ENCODE measurements at places on chromosomes 6 and 20.

- peak; percentile 99 for DNase-seq
These were observed at the start of gene SF3B5 for GRCh38 chr6:144095134-144096002. Gene SF3B5, minus strand, starts transcription at chr6:144095573. Its CDS starts 76 bp downstream, at chr6:144095497.

DNA sequence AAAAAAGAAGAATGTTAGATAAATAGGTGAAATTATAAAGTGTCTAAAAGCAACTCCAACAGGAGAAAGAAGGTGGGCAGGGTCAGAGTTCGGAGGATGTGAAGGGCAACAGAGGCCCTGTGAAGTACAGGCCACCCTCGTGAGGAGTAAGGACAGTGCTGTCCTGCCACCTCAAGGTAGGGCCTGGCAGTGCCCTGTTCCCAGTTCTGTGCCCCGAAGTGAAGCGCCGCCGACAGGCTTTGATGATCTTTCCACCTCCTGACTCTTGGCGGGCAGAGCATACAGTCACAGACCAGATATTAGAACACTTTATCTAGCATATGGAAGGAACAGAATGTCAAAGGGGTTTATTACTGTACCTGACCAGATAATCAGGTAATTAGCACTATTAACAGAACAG is 75.8 kb downstream of the GJA10 start:
- no peak for DNase-seq

DNA sequence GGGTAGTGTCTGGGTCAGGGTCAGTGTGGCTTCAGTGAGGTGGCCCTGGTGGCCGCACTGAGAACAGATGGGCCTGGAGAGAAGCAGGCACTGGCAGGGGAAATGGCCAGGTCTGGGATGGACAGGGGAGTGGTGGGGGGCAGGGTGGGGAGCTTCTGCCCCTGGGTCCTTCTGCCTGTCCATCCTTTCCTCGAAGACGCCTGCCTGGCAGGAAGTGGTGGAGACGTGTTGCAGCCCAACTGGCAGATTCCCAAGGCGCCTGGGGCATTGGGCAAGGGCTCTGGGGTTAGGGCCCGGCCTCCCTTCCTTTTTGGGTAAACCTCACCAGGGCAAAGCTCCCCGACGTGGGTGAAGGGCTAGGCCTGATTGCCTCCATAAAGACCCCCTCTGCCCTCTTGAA is 10.4 kb downstream of the SRC start:
- DNase-seq = no peak

- DNase-seq = no peak
These were observed 92.2 kb downstream of the CEP162 start for GRCh38 chr6:84135291-84135690.

- DNase-seq = peak; percentile 66
These were observed 117.0 kb downstream of the RTN4IP1 start for GRCh38 chr6:106512048-106512967.

DNA sequence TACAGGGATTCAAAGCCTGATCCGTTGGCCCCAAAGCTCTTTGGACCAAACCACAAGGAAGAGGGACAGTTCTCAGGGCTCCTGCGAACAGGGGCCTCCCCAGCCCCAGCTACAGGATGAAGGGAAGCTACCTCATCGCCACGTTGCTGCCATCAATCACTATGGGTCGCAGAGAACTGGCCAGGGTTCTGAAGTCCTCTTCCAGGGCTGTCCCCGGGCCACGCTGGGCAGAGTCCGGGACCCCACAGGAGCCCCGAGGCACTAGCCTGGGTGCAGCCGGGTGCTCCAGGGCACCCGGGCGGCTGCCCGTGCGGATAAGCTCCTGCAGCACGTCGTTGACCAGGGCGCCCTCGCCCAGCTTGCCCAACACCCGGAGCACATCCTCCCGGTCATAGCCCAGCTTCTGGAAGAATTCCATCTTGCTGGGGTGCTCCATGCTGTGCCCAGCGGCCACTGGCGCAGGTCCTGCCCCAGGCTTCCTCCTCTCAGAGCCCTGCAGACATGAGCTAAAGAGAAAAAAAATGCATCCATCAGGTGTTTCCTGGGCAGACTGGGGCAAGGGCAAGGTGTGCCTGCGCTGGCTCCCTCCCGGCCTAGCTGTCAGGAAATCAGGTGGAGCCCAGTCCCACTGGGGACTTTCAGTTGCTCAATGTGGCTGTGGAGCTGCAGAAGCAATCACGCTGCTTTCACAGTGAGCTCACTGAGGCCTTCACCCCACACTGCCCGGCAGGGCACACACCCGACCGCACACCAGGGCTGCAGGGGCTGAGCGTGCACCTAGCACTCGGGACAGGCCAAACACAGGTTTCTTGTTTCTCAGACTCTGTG is 10.5 kb downstream of the ZC3H12D start:
- DNase-seq = peak; percentile 36

GRCh38 chr20:22819784-22820183 is 215.3 kb upstream of the SSTR4 start:
- no peak for DNase-seq

DNA sequence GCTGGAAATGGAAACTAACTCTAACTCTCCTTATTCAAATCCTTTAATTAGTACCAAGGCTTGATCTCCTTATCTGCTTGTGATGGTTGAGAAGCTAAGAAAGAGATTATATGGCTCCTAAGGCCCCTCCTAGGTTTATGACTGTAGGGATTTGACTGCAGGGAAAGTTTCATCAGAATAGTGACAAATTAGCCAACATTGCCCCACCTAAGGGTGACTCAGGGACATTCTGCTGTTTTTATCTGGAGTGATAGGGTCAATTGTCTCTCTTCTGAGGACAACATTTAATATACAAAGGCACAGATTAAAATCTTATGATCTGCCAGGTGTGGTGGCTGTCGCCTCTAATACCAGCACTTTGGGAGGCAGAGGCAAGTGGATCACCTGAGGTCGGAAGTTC is 138.1 kb upstream of the MARCKS start:
- peak; percentile 30 for DNase-seq

DNA sequence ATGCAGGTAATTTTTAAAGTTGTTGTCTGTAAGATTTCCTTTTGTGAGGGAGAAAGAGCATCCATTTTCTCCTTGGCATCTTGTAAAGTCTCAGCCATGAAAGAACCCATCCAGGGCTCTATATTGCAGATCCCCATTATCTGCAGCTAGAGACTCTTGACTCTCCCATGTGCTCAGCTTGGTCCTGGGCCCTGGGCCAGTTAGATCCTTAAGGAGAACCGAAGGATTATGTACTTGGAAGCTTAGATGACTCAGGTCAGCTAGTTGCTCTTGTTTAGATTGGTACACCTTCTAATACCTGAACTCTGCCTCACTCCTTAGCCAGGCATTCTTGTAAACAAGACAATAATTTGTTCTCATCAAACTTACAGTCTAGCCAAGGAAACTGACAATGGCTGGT is 1617.6 kb downstream of the KHDRBS2 start:
- no peak for DNase-seq

DNA sequence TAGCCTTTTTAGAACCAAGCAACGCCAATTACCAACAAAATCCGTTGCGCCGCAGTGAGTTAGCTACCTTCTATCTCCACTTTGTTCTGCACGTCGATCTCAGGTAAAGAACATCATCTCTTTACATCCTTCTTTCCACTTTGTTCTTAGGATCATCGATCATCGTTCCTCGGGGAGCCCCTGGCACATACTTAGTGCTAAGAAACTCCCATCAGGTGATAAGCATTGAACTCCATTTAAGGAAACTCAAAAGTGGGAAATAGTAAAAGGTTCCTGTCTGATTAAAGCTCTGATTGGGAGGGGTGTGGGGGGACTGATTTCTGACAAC is 227.0 kb upstream of the PRSS16 start:
- DNase-seq = no peak

- no peak for DNase-seq
These were observed 519.4 kb downstream of the HDGFL1 start for GRCh38 chr6:23088761-23089160.

DNA sequence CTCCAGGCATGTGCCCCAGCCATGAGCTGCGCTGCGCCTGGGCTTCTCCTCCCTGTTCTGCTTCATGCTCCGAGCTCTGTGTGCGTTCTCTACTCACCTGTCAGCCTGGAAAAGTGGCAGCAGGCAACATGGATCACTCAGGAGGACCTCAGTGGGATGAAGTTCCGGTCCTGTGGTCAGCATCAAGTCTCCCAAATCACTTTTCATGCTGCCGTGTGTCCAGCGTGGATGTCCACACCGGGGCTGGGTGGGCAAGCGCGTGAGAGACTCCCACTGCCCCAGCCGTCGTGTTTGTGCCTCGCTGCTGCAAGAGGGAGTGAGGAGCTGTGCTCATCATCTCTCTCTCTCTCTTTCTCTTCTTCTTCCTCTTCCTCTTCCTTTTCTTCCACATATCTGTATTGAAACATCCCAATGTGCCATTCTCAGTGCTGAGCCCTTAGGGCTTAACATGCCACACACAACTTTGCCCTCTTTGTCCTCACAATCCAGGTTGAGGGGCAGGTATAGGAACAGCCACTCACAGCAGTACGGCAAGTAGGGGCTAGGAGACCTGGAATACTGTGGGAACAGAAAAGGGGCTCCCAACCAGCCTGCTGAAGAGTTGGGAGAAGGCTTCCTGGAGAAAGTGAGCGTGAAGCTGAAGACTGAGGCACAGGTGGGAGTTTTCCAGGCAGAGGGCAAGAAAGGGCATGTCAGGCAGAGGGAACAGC is 3.8 kb upstream of the PDYN start:
- DNase-seq = no peak

DNA sequence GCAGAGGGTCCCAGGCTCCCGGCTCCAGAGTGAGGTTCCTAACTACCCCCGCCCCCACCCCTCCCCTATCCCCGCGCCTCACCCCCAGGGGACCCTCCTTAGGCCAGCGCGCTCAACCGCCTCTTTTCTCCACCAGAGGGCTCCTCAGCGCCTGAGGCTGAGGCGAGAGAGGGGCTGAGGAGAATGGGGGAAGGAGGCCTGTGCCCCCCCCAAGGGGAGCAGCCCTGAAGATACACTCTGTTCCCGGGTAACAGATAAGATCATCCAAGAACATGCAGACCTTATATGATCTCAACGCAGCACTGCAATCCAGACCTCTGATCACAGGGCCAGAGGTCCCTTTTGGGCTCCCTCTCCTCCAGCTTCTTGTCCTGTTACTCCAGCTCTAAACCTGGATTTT is 43.3 kb upstream of the MRPS10 start:
- DNase-seq = peak; percentile 15

- DNase-seq = no peak
These were observed 1.9 kb upstream of the CST8 start for GRCh38 chr20:23488996-23489395.

- no peak for DNase-seq
These were observed 367 bp downstream of the C6orf62 start for GRCh38 chr6:24718449-24719124.

- DNase-seq = no peak
These were observed 19.5 kb downstream of the RIMS4 start for GRCh38 chr20:44790638-44791393.

- DNase-seq = no peak
These were observed 36.6 kb upstream of the MLIP start for GRCh38 chr6:54074578-54075195.

DNA sequence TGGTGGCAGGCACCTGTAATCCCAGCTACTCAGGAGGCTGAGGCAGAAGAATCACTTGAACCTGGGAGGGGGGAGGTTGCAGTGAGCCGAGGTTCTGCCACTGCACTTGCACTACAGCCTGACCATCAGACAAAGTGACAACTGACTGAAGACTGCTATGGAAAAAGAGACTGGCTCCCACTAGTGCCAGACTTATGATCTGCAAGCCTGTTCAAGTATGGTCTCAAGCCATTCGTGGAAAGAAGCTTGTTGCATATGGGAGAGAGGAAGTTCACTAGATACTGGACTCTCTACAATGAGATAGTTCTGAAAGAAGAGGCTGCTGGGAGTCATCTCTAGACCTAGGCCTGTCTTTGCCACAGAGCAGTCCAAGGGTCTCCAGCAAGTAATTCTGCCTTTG is 26.7 kb downstream of the MDN1 start:
- DNase-seq = no peak

- DNase-seq = peak; percentile 2
These were observed 11.7 kb downstream of the SYNDIG1 start for GRCh38 chr20:24481173-24481572.

DNA sequence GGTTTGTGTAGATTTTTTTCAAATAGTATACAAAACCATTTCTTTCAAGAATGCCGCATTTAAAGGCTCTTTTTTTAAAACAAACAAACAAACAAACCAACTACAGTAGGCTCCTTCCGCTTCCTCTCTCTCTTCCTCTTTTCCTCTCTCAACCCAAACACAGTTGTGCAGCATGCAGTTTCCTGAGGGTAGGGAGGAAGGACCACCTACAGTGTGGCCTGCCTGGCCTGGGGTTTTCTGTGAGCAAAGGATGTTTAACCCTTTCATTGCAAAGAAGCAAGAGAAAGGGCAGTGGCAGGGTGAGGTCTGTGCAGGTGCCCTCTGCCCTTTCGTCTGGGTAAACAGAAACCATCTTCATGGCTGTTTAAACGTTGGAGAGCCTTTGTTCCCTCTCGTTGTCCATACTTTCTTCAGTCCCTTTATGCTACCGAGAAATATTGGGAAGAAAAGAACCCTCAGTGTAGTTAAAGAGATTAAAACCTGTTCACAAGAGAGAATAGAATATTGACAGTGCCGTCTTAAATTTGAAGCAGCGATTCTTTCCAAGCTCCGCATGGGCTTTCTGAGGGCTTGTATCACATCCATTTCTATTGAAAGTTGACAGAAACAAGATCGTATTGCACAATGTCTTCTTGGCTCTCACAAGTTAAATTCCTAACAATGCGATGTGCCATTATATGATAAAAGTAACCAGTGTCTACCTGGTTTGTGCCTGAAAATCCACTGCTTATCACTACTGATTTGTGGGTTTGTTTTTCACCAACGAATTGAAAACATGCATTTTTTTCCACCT is 215.5 kb upstream of the SNX9 start:
- no peak for DNase-seq

GRCh38 chr6:66508433-66508832 is 801.4 kb upstream of the EYS start:
- DNase-seq = no peak

GRCh38 chr6:35360349-35361138 is 18.2 kb downstream of the PPARD start:
- DNase-seq = no peak

DNA sequence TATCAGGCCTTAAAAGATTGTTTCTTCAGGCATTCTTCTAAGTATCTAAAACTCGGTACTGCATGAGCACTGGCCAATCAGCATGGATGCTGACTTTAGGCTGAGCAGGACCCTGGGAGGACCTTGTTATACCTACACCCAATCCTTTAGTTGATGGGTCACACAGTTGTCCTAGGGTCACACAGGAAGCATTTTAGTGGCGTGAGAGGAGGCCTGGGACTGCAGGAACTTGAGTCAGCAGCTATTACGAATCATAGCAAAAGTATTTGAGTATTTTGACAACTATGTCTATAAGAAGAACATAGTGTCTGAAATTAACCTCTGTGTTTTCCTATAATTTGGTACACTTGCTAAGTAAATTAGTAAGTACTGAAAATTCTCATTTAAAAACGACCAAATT is 741.4 kb downstream of the HACE1 start:
- DNase-seq = no peak

- no peak for DNase-seq
These were observed 259.9 kb upstream of the MARCKS start for GRCh38 chr6:113597231-113597583.

Measured in CD4-positive, alpha-beta T cell (primary cell).